NCI-H2029 (cell line): ENCODE measurements at places on chromosomes 3 and 15.

DNA sequence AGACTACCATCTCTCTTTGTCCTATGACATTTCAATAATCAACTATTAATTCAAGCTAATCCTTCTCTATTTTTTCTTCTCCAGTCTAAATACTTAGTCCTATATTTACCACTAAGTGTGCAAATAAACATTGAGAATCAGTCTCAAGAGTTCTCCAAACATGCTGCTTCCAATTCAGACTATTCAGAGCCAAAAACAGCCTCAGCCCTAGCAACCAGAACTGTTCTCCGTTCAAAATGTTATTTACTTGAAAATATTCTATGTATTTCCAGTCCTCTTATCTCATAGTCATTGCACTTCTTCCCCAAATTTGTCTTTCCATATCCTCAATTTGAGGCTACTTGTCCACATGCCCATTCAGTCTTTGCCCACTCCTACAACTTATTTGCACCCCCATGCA, 805.5 kb downstream of the IGSF11 start:
- DNase-seq = no peak

DNA sequence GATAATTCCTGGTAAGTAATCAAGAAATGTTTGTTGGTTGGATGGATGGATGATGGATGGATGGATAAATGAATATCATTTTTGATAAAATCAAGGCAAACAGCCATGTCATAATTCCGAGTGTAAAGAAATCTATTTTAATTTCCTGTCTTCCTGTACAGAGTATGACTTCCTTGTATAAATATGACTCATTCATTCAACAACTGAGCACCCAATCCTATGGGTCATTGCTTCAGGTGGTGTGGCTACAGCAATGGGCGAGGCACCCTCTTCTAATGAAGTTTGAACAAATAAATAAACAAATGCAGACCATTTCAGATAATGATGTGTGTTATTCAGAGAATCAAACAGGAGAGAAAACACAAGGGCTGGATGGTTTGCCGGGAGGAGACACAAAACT, 198.7 kb downstream of the TNIK start:
- DNase-seq = peak; percentile 61

DNA sequence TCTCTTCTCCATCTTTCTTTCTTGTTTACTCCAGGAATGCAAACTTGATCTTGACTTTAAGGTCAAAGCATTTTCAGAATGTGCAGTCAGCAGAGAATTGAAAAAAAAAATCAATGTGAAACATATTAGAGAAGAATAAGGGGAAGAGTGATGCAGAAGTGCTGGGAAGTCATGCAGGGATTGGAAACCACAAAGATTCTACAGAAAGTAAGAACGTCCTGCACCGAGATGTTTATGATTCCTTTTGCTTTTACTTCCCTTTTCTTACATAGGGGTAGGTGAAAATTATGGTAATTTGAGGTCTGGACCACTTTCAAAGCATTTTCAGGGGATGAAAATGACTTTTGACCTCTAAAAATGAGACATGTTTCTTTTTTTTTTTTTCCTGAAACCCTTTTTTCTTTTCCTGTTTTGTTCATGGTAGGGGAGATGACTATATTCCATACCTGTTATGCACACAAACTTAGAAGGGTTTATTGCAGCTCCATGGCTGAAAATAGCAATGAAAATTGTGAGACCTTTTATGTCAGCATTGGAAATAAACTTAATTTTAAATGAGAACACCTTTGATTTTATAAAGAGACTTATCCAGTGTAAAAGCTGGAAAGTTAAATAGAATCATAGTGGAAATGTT, 623.5 kb upstream of the TBL1XR1 start:
- DNase-seq = no peak

GRCh38 chr15:95957861-95958260, 372.6 kb upstream of the NR2F2 start:
- DNase-seq = no peak

DNA sequence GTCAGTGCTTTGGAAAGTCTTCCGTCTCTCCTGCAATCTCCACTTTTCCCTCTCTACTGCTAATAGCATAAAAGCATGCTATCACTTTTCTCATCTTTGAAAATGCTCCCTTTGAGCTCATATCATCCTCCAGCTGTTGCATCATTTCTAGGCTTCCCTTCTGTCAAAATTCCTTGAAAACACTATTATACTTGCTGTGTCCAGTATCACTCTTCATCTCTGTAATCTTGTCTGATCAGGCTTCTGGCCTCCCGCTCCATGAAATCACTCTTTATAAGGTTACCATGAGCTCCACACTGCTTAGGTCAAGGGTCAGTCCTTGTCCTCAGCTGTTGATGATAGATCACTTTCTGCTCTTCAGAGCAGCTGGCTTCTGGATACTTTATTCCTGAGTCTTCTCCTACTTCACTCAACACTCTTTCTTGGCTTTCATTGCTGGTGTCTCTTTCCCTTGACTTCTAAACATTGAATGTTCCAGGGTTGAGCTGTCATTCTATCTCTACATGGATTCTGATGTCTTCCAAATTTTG, 50.9 kb upstream of the SPTSSB start:
- DNase-seq = no peak

DNA sequence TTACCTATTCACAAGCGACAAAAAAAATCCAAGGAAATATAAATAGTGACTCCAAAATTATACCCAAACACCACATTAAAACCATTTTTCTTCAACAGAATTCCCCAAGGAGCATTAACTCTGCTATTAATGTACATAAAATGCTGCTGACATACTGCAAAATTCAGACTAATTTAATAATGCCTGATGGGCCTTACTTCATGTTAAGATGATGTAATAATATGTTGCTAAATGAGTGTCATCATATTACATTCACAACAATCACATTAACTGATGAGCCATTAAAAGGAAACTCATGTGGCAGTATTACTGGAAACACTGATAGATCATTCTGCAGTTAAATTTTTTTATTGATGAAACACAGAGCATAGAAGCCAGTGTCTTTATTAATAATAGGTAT, 204.9 kb upstream of the CGNL1 start:
- no peak for DNase-seq

DNA sequence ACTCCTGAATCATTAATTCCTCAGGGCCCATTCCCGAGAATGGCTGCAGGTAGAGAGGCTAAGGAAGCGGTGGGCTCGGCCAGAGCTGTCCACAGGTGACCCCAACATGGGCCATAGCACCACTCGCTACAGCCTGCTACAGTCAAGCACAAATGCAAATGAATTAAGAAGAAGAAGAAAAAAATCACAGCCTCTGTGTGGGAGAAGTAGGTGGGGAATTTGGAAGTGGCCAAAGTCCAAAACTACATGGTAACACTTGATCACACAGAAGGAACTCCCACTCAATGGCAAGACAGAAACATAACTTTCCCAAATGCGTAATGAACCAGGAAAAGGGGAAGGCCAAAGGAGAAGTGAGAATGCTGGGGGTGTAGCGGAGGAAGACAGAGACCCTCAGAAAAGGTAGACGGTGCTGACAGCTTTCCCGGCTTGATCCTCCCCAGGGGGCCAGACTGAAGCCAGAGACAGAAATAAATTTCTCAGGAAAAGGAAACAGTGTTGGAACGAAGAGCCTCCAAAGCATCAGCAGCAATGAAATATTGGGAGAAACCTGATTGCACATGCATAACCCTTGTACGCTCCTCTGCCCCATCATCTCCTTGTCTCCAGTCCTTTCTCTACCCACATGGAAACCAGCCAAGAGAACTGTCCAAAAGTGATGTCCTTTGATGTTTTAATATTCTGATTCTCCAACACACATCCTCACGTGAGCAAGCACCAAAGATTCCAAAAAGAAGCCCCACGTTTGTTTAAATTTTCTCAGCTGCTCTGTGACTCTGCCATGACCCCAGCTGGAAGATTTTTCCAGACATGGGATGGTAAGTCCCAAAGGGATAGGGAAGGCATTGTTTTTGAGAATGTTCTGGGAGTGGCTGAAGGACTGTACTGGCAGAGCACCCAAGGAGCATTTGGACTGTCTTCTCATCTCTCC, 107.6 kb downstream of the OXNAD1 start:
- no peak for DNase-seq
